B cell (primary cell): ENCODE measurements at places on chromosomes 6 and 20. TPM values are rescaled to one million over a fixed set of nuclear protein-coding genes. Genes with fewer than 3 reads are reported as not detected.

Gene OPN5
- not detected in 2 replicates for polyA plus RNA-seq

Gene HLA-DRA
- polyA plus RNA-seq = 4,498 and 4,999 TPM in 2 replicates

Gene SLC25A27
- polyA plus RNA-seq = 0.75 and 0.81 TPM in 2 replicates

Gene XPO5
- 14.4 and 17.2 TPM in 2 replicates for polyA plus RNA-seq

Gene ESR1
- 0.42 and 0.46 TPM in 2 replicates for polyA plus RNA-seq

Gene BNIP5
- 0.06 and 0.09 TPM in 2 replicates for polyA plus RNA-seq

Gene EPPIN
- not detected in 2 replicates for polyA plus RNA-seq

Gene CLPSL2
- polyA plus RNA-seq = not detected in 2 replicates

Gene NCOA5
- 26.0 and 28.8 TPM in 2 replicates for polyA plus RNA-seq

Gene MYMX
- polyA plus RNA-seq = not detected in 2 replicates

Gene KATNA1
- polyA plus RNA-seq = 10.6 and 19.3 TPM in 2 replicates

Gene RAB44
- polyA plus RNA-seq = 0.16 and 0.25 TPM in 2 replicates

Gene RGS17
- not detected in 2 replicates for polyA plus RNA-seq

Gene JAG1
- 0.22 TPM in 1 of 2 replicates, not detected in the other for polyA plus RNA-seq

Gene GJA10
- not detected in 2 replicates for polyA plus RNA-seq

Gene FAM135A
- polyA plus RNA-seq = 3.9 and 6.4 TPM in 2 replicates

Gene DCDC2
- not detected in 2 replicates for polyA plus RNA-seq

Gene ELOVL4
- polyA plus RNA-seq = not detected in 2 replicates

Gene BAK1
- 34.3 and 39.1 TPM in 2 replicates for polyA plus RNA-seq

Gene PRKN
- polyA plus RNA-seq = 0.94 and 1.6 TPM in 2 replicates

Gene TRIM40
- not detected in 2 replicates for polyA plus RNA-seq
